ENCODE measurements at places on chromosomes 7 and 10.

DNA sequence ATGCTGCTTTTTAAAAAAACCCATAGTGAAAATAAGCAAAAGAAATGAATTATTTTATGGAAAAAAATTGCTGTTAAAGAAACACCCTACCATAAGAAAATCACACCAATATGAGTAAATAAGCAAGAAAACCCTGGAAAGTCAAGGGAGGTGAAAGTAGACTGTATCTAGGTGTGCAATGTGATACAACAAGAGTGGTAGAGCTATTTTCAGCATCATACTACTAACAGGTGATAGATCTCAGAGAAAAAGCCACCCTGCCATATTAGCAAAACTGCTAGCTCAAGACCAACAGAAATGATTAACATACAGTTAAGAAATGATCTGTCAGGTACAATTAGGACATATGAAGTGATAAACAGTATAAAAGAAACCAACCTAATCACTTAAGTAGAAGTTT, 54.8 kb downstream of the UBE2H start:
- no peak for DNase-seq

DNA sequence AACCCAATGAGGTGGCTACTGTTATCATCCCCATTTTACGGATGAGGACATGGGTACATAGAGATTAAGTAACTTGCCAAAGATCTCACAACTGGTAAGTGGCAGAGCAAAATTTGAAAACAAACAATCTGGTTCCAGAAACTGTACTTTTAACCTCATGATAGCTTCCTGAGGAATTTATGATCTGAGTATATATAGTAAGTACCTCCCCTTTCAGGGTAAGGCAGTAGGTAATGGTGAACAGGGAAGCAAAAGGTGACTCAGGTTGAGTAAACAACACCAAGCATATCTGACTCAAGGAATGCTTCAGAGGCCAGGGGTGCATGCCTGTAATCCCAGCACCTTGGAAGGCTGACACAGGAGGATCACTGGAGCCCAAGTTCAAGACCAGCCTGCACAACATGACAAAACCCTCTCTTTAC, 21.1 kb downstream of the KLLN start:
- no peak for DNase-seq

GRCh38 chr10:32347363-32348022, 535 bp upstream of the EPC1 start:
- no peak for DNase-seq

- no peak for DNase-seq
Observed at GRCh38 chr7:19020711-19021110, 96.7 kb downstream of the TWIST1 start.

DNA sequence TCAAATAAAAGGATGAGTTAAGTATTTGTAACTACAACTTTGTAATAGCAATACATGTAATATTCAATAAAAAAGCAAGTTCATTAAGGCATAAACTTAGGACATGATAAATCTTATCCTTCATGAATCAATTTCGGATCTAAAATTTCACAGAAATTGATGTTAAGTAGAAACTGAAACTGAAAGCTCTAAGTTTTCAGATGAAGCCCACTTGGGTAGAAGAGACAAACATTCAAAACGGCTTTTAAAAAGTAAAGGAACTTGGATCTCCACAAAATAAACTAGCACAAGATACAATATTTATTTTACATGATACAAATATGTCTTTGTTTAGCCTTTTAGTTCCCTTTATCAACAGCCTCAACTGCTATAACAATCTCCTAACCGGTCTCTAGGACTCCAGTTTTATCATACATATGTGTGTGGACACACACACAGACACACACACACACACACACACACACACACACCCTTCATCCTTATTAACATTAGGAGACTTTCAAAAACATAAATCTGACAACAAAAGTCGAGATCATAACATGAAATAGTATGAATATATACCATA, 83.7 kb downstream of the USP6NL start:
- DNase-seq, result no peak

DNA sequence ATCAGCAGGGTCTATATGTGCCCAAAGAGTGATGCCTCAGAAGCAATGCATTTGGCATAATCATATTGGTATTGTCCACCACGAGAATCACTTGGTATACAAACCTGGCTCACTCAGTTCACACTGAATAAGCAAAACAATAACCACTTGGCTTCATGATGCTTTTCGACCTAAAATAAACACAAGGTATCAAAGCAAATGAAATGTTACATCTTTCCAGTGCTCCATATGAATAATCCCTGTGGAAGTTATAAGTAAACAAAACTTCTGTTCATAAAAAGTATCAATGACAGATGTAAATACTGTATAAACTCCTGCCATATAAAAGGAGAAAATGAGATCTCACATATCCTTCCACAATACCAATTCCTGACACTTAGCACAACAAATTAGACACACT, 29.8 kb upstream of the EBLN1 start:
- no peak for DNase-seq

Data from stimulated activated CD8-positive, alpha-beta memory T cell treated with anti-CD3 and anti-CD28 coated beads, Interleukin-15, amount 100 ng/mL, for 24 hours (primary cell).